NCI-H2029 treated with DMSO at 0.1 percent for 48 hours (cell line): ENCODE measurements at places on chromosomes 7 and 10.

DNA sequence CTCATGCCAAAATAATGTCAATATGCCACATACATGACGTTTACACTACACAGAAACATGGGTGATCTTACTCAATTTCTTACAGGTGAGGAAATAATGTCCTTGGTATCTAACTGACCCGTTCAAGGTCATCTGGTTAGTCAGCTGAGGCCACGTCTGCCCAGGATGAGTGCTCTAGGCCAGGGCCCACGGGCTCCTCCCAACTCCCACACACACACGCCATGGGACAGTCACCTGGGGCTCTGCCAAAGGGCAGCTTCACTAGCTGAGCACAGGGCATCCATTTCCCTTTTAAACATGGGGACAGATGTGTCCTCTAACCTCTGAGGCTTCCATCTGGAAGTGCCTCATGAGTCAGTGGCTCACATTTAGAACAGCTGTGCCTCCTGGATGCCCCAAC, 123.9 kb downstream of the TNS3 start:
- DNase-seq = no peak

GRCh38 chr10:14459665-14460064, 128.9 kb upstream of the FRMD4A start:
- DNase-seq = no peak

DNA sequence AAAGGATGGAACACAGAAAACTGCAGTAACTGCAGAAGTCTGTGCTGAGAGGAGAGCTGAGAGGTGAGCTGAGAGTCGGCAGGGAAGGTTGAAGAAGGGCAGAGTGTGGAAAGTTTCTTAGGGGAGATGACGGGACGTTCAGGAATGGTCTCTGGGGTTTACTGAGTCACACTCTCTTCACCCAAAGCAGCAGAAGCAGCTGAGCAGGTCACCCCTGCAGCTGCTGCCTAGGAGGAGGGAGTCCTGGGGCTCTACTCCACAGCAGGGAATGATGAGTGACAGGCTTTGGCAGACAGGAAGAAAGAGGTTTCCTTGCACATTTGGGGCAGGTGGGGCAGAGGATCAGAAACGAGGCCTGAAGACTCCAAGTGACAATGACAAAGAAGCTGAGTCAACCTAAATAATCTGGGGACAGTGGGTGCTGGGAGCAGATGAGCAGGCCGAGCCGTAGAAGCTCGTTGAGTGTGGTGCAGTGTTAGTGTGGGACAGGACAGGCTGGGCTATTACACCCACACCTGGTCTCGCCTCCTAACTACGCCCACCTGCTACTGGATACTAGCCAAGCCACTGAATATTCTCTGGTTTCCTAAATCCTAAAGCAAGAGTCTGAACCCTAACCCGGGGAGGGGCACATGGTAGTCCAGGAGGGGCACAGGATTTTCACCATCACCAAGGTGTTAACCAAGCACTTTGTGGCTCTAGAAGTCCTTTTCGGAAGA, 24.9 kb downstream of the BEND7 start:
- no peak for DNase-seq

DNA sequence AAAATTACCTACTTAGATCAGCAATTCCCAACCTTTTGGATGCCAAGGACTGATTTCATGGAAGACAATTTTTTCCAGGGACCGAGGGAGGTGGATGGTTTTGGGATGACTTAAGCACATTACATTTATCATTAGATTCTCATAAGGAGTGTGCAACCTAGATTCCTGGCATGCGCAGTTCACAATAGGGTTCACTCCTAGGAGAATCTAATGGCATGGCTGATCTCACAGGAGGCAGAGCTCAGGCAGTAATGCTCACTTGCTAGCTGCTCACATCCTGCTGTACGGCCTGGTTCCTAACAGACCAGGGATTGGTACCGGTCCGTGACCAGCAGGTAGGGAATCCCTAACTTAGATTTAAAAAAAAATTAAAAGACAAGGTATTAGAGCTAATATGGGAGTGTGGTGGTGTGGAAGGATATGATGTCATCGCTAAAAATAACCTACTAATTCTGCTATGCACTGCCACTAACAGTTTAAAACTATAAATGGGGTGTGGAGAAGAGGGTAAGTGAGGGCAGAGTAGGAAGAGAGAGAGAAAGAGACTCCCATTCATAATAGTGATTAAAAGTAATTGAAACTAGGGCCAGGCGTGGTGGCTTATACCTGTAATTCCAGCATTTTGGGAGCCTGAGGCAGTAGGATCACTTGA, 282.7 kb downstream of the BAMBI start:
- no peak for DNase-seq

GRCh38 chr10:132390921-132391675, 5.9 kb upstream of the PWWP2B start:
- no peak for DNase-seq

DNA sequence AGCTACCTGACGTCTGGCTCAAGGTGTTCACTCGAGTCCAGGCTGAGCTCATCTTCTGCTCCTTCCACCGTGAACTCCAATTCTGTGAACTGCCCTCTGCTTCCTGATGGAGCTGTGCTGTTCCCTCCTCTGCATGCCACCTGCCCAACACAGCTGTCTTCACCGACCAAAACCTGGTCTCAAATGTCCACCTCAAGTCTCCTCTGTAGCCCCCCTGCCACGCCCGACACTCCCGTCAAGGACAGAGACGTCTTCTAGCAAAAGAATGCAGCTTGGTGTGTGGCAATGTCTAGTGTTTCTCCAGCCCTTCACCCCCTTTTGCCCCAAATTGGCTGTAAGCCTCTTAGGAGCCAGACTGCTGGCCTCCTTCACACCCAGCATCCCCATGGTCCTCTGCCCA, 305.1 kb downstream of the DNAJB6 start:
- no peak for DNase-seq

DNA sequence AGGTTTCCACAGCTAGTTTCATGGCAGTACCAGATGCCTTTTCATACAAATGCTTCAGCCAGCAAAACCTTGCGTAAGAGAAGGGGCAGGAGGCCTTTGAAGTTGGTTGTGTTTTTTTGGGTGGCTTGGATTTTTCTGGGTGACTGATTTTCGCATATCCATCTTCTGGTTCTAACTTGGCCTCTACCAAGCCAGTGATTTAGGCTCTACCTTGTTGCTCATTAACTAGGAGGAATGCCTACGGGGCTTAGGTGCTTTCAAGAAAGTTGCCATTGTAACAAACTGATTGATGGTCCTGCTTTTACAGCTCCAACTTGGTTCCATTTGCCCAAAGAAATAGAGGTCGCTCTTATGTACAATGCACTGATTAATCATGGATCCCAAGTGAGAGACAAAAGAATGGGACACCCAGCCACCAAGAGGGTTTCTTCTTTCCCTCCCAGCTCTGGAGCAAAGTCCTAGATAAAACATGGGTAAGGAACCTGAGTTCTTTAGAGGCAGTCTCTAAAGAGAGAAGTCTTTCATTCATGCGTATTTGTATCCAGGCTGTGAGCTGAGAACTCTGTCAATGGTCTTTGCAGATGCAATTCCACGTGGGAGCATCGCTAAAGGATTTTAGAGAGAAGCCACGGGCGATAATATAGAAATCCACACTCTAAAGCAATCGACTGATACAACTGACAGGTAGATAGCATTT, 92.1 kb upstream of the FGFR2 start:
- DNase-seq = no peak

DNA sequence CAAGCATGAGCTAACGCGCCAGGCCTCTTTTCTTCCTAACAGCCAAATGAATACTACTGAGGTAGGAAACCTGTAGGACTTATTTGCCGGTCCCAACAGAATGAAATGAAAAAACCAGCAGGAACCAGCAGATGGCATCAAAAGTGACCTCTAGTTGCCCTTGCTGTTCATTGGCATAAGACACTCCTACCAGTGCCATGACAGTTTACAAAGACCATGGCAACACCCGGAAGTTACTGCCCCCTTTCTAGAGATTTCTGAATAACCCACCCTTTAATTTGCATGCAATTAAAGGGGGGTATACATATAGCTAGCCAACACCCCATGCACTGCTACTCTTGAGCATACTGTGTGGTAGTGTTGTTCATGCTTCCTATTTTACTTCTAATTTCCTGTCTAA, 65.2 kb downstream of the ATE1 start:
- DNase-seq = no peak

GRCh38 chr10:79158402-79159097, 89.8 kb downstream of the ZMIZ1 start:
- no peak for DNase-seq

DNA sequence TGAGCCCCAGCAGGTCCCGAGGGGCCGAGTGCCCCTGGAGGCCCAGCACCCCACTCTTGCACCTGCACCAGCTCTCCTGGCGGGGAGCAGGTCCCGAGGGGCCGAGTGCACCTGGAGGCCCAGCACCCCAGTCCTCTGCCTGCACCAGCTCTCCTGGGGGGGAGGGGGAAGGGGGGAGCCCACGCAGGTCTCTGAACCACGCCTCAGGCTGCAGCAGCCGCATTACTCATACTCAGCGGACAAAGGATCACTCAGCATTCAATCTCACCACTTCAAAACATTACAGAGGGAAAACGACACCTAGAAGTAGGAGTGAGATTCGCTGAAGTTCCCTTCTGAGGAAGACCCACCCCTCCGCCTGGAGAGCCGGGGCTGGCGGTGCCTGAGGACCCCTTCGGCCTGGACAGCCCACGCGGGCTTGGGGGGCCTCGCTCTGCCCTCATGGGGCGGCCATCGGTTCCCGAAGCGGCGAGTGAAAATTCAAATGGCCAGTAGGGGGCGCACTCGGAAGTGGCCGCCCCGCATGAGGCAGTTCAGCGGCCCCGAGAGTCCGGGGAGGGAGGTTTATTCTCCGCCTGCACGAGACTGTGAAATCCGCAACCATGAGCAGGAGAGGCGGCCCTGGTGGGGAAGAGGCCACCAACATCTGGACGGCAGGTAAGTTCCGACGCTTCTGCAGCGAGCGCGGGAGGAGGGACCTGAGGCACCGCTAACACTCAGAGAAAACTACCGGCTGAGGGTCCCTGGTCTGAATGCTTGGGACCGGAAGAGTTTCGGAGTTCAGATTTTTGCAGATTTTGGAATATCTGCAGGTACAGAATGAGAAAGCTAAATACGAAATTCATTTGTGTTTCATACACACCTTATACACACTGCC, 1.1 kb upstream of the GPER1 start:
- DNase-seq = no peak

GRCh38 chr10:29623797-29624196, 11.0 kb downstream of the SVIL start:
- no peak for DNase-seq

- DNase-seq = no peak
Observed at GRCh38 chr10:107126512-107127065, 37.9 kb downstream of the SORCS1 start.

GRCh38 chr7:149494738-149495368, 2.8 kb downstream of the ZNF746 start:
- DNase-seq = no peak

DNA sequence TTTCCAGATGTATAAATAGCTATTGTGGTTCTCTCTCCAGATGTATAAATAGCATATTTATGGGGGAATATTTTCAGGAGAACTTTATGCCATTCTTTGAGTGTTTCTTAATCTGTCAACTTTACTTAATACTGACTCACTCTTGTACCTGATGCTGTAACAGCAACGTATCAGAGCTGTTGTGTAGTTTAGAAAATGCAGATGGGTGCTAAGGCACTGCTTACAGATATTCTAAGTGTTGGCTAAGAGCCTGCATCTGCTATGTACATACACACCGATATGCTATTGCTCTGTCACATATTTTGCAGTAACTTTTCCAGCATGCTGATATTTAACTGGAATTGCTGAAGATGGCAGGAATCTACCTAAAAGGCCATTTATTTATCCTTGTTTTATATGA, 71.9 kb downstream of the WDR37 start:
- DNase-seq = no peak

DNA sequence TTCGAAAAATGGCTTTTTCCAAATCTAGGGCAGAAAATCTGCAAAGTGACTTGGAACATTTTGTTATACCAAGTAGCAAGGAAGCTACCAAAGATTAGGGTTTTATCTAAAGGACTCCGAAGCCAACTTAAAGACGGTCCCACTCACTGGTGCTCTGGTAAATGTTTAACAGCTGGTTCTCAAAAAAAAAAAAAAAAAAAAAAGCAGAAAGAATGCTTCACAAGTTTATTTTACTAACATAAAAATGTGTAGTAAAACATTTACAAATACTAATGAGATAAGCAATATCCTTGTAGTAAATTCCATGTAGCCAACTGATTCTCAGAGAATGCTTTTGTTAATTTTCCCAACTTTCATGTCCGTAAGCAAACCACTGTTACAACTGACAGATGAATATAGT, 38.4 kb downstream of the TAF3 start:
- no peak for DNase-seq

DNA sequence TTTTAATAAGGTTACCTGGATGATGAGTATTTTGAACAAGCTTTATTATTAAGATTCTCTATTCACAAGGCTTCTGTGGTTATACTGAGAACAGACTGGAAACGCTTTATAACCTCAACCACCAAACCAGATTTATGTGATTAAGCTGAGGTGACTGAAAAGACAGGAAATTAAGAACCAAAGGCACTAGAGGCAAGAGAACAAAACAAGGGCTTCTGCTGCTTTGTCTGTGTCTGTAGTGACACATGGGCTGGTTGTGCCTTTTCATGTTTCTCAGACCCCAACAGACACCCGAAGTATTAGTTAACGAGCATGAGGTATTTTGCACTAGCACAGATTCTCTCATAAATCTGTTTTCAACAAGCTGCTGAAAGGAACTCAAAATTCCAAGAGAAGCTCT, 64.4 kb downstream of the RAPGEF5 start:
- DNase-seq = no peak

DNA sequence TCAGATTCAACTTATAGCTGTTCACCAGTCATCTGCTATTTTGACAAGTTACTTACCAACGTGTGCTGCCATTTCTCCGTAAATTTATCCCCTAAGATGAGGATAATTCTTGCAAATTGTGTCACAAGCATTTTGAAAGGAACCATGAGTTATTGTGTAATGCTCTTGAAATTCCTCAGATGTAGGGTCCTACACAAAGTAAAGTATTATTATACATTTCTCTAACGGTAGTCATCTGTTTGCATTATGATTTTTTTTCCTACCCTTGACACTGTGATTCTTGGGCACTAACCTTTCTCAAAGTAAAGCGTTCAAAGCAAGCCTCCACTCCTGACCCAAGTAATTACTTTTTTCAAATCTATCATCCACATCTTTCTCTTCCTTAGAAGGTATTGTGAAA, 8.1 kb downstream of the HERC4 start:
- DNase-seq = no peak
